CD8-positive, alpha-beta T cell (primary cell): ENCODE measurements at places on chromosomes 11 and 22.

GRCh38 chr22:41966607-41967240 lies 2.5 kb upstream of the SEPTIN3 start:
- peak; percentile 7 for DNase-seq

GRCh38 chr11:34850334-34850733 lies 65.8 kb downstream of the APIP start:
- no peak for DNase-seq

GRCh38 chr11:132030896-132031295 lies 660.5 kb downstream of the NTM start:
- DNase-seq, result no peak

DNA sequence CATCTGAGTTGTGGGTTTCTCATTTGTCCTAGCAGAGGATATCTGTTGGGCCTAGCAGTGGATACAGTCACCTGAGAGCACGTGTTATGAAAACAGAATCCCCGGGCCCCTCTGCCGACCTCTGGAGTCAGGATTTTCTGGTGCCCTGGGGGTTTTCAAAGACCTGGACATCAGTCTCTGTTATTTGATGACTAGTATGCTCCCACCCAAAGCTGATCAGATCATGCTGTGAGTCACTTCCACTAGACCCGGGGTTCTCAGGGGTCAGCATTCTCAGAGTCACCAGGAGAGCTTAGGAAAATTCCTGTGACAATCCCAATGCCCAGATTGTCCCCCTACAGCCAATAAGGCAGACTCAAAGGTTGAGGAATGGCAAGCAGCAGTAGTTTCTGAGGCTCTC lies 38.7 kb downstream of the KCNJ1 start:
- DNase-seq, result no peak

DNA sequence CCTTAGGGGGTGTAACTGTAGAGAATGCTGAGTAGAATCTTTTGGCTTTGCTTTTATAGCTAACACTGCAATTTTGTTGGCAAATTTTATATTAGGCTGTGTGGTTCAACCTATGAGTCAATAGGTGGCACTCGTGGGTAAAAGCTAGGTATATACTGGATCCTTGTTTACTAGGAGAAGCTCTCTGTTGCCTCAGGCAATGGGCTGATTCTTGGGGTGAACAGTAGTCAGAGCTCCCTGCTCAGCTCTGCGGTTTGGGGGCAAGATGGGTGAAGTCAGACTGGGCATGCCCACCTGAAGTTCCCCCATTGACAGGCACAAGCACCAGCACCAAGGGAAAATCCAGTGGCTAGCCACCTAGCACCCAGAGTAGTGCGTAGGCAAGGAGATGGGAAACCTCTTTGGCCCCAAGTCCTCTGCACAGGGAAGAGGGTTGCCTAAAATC lies 238.7 kb downstream of the FAM181B start:
- no peak for DNase-seq

- peak; percentile 88 for DNase-seq
Observed at GRCh38 chr11:123246749-123247495, 51.9 kb upstream of the CLMP start.

DNA sequence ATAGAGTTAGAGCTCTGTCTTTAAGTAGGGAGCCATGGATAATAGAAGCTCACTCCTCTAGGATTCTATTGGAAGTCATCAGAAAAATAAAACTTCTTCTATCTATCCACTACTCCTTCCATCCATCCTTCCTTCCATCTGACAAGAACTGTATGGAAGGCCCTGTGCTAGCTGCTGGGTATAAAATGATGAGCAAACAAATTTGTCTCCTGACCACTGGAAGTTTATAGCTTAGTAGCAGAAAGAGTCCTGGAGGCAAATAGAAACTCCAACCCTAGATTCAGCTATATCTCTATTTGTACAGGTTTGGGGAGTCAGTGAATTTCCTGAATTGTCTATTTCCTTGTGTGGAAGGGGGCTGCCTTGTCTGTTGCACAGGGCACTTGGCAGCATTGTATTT lies 136.6 kb downstream of the ME3 start:
- no peak for DNase-seq

GRCh38 chr11:117094776-117095175 lies 3.5 kb downstream of the SIK3 start:
- DNase-seq, result peak; percentile 43

- DNase-seq, result no peak
Observed at GRCh38 chr11:35363854-35364780, 55.2 kb downstream of the SLC1A2 start.

- no peak for DNase-seq
Observed at GRCh38 chr22:30826670-30827355, 132.1 kb downstream of the OSBP2 start.

GRCh38 chr11:39804271-39804670 lies 1655.2 kb downstream of the LRRC4C start:
- DNase-seq, result no peak

GRCh38 chr22:45129703-45130524 lies 33.8 kb upstream of the NUP50 start:
- DNase-seq, result no peak

GRCh38 chr22:38745676-38746460 lies 9.9 kb downstream of the SUN2 start:
- DNase-seq, result no peak

DNA sequence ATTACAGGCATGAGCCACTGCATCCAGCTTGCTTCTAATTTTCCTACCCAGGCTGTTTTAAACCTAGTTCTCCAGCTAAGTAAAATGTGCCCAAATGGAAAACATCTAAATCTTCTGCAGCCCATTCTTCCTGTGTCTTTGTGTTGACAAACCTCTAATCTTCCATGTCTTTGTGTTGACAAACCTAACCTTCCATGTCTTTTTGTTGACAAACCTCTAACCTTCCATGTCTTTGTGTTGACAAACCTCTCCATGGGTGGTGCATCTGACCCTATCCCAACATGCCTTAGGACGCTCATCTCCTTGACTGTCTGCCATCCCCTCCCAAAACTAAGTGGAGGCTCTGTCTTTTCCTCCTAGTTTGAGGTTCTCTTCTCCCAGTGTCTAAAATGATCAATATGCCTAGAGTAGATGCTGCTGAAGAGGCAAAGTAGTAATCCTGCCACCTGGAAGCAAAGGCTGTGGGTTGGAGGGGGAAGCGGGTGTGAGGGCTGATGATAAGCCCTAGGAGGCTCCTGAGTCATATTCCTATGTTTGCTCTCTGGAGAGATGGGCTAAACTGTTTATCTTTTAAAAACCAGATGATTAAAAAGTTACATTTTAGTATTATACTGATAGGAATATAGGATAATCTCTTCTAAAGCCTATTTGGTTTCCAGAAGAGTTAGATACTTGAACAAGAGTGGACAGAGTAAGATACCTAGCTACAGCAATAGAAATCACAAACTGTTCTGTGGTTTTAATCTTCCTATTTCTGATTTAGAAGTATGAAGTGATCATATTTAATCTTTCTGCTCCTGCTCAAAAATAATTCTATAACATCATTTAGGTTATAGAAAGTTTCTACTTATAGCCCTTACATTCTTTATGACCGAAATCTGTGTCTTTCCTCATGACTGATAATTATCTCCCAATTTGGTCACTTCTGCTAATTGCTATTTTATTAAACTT lies 7.9 kb downstream of the FEN1 start:
- no peak for DNase-seq

- DNase-seq, result no peak
Observed at GRCh38 chr11:9876331-9876730, 212.5 kb downstream of the SWAP70 start.

DNA sequence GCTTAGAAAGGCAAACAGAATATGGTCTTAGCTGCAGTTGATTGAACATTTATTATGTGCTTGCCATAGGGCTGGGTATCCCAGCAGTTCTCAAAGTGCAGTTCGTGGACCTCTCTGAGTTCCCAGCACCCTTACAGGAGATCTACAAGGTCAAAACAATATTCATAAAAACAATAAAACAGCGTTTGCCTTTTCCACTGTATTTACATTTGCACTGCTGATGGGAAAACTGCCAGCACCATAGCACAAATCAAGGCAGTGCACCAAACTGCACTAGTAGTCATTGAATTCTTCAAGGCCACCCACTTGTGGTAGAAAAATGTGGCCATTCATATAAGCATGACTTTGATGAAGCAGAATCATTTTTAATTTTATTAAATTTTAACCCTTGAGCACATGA lies 128.1 kb downstream of the CCDC34 start:
- no peak for DNase-seq

DNA sequence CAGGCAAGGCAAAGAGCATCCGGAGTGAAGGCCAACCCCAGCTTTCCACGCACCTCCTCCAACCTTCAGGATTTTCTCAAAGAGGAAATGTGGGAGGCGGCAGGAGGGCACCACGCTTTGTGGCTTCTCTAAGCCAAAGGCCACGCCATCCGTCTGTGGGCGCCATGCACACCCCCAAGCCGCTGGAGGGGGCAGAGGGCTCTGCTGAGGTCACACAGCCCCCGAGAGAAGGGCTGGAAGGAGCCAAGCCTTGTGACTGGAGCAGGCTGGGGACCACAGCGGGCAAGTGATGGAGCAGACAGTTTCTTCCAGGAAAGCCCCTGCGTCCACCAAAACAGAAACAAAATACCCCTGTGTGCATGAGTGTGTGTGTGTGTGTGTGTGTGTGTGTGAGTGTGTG lies 527.4 kb downstream of the BRD1 start:
- DNase-seq, result no peak

- DNase-seq, result no peak
Observed at GRCh38 chr11:121643479-121644186, 190.9 kb upstream of the SORL1-AS1 start.

DNA sequence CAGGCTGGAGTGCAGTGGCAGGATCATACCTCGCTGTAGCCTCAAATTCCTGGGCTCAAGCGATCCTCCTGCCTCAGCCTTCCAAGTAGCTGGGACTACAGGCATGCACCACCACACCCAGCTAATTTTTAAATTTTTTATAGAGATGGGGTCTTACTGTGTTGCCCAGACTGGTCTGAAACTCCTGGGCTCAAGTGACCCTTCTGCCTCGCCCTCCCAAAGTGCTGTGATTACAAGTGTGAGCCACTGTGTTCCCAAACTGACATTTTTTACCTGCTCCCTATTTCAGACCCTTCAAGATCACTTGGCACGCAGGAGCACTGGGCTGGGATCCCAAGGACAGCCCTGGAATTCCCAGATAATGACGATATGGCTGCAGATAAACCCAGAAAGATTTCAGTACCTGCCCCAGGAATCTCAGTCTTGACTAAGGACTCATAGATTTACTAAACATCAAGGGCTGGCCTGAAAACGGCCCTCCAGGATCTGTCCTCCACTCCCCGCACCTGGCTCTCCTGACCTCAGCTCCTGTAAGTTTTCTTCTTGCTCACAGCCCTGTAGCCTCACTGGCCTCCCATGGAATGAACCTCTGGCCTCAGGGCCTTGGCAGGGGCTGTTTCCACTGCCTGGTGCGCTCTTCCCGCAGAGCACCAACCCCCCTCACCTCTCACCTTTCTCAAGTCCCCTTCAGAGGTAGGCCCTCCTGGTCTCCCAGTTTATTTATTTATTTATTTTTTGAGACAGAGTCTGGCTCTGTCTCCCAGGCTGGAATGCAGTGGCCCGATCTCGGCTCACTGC lies 3.6 kb upstream of the CSNK1E start:
- DNase-seq, result no peak

DNA sequence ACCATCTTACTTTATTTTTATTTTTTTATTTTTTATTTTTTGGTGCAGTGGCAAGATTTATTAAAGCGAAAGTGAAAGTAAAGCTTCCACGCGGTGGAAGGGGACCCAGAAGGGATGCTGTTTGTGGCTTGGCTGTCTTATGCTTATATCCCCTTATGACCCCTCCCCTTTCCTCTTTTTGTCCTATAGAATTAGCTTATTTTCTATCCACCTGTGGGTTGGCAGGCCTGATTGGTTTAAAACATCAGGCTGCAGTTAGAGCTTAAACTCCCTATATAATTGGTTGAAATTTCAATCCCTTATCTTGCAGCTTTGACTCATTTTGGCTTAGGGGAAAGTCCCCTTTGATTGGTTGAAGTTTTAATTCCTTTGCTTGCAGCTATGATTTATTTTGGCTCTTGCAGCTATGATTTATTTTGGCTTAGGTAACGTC lies 50.5 kb downstream of the NNMT start:
- peak; percentile 54 for DNase-seq

GRCh38 chr11:35089666-35090065 lies 49.3 kb upstream of the CD44 start:
- no peak for DNase-seq

DNA sequence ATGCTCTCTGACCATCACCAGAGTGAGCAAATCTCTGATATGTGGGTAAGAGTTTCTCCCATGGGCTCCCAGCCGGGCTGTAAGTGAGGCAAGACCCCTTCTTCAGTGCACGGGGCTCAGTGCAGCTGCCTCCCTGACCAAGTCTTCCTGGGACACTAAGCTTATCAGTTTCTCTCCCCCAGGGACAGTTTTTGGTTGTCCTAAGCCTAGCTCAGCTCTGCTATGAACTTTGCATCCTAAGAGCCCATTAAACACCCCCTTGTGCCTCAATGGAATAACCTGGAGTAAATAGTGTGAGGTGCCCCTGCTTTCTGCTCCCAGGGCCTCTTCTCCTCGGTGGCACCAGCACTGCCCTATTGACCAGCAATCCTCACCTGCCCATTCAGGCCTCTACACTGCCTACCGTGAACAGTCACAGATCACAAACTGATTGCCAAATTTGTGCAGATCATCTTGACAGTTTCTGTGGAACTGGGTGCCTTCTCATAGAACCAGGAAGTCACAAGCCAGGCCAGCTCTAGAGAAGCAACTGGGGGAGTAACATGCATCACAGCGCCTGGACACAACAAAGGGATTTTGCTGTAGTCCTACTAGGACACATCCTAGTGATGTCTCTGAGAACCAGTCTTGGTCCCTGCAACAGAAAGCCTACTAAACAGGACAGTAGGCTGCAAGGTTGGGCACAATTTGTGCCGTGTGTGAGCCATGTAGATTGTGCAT lies 19.5 kb upstream of the IGLL5 start:
- DNase-seq, result no peak

DNA sequence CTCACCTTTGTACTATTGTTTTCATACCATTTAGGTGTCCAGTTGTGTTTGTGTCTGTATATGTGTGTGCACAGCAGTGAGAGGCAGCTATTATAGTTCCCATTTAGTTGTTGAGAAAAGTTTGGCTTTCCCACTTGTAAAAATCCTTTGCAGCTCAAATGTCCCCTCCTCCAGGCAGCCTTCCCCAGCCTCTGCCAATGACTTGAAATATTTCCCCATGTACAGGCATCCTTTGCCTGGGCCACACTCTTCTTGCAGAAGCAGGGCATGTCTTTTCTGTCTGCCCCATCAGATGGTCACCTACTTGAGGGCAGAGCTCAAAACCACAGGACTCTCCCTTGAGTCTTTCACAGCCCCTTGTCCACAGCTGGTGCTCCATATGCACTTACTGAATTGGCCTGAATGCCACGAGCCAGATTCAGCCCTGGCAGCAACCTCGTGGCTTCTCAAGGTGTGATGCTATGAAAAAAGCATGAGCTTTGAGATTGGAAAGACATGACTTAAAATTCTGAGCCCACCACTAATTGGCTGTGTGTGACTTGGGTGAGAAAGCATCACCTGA lies 39.3 kb downstream of the MYEOV start:
- no peak for DNase-seq

DNA sequence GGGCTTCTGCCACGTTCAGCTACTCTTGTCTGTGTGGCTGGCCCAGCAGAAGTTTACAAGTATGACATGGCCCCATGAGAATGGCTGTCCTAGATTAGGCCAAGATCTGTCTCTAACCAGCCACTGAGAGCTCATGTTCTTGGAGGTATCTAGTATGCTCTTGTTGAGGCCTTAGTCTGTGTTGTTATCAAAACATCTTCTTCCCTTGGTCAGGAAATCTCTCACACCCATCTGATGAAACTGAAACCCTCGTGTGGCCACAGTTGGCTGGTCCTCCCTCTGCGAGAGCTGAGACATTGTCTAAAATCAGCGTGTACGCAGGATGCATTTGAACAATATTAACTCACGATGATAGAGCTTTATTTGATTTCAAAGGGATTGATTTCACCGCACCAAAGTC lies 109.0 kb upstream of the NNMT start:
- DNase-seq, result no peak

GRCh38 chr22:46339956-46340355 lies 4.4 kb downstream of the TRMU start:
- DNase-seq, result no peak
